Breast epithelium (tissue), 4 donors: ENCODE measurements at places on chromosomes 2 and 18. TPM values are rescaled to one million over a fixed set of nuclear protein-coding genes. Genes with fewer than 3 reads are reported as not detected.

RAB31 gene
- total RNA-seq: 110 TPM

B3GNT2 gene
- 39.5 TPM for total RNA-seq

TXNDC2 gene
- not detected for total RNA-seq

TEX44 gene
- total RNA-seq: not detected

- H3K4me3 ChIP-seq: no peak overlapping the region
- H3K36me3 ChIP-seq: no peaks in the 10 kb centered on the region
- H3K27ac ChIP-seq: no peak overlapping the region
- no peaks in the 10 kb centered on the region for H3K4me1 ChIP-seq
- H3K27me3 ChIP-seq: no peaks in the 10 kb centered on the region
Observed at GRCh38 chr2:101879466-101879865, 112.3 kb upstream of the IL1R2 start.

DNA sequence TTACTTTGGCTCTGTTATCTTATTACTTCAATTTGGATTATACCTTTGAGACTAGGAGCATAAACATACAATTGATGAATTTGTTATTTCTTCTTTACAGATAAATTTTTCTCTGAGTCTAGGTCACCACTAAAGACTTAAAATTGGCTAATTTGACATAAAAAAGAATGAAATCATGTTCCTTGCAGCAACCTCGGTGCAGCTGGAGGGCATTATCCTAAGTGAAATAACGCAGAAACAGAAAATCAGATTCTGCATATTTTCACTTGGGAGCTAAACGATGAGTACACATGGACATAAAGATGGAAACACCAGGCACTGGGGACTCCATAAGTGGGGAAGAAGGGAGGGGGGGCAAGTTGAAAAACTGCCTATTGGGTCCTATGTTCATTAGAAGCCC is 172.8 kb upstream of the SESTD1 start:
- no peaks in the 10 kb centered on the region for H3K27me3 ChIP-seq
- no peak for DNase-seq
- no peaks in the 10 kb centered on the region for H3K4me1 ChIP-seq
- H3K27ac ChIP-seq: no peak overlapping the region
- no peak overlapping the region for H3K4me3 ChIP-seq
- H3K36me3 ChIP-seq: no peaks in the 10 kb centered on the region

- DNase-seq: no peak
- H3K27me3 ChIP-seq: peaks cover 5% of the 10 kb centered on the region
- no peaks in the 10 kb centered on the region for H3K36me3 ChIP-seq
- no peak overlapping the region for H3K27ac ChIP-seq
Observed at GRCh38 chr2:1297372-1298159, 115.7 kb upstream of the TPO start.

DNA sequence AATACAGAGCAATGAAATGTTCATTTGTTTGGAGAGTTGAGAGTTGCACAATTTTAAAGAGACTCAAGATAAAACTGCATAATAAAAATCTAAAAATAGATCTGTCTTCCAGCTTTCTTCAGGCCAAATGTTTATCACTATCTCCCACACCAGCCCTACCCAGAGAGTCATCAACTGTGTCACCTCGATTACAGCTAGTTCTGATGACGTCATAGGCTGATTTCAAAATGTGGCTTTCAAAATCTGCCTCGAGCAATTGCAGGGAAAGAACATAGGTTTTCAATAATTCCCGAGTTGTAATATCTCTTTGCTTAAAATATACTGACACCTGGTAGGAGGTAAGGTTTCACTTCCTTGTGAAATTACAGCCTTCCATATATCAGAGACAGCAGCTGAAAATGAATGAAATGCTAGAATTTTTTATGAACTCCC is 677.6 kb upstream of the ID2 start:
- no peaks in the 10 kb centered on the region for H3K4me1 ChIP-seq
- no peak for DNase-seq
- H3K4me3 ChIP-seq: no peak overlapping the region
- peak overlapping the region; percentile 73 for H3K27ac ChIP-seq
- no peaks in the 10 kb centered on the region for H3K36me3 ChIP-seq
- H3K27me3 ChIP-seq: no peaks in the 10 kb centered on the region

- H3K36me3 ChIP-seq: no peaks in the 10 kb centered on the region
- H3K27ac ChIP-seq: peak overlapping the region; percentile 38
- no peak for DNase-seq
- H3K4me1 ChIP-seq: no peaks in the 10 kb centered on the region
- H3K4me3 ChIP-seq: peak overlapping the region; percentile 41
- no peaks in the 10 kb centered on the region for H3K27me3 ChIP-seq
Observed at GRCh38 chr2:104378853-104379374, 475.0 kb upstream of the POU3F3 start.

- H3K27me3 ChIP-seq: no peaks in the 10 kb centered on the region
- no peak overlapping the region for H3K27ac ChIP-seq
- H3K4me1 ChIP-seq: no peaks in the 10 kb centered on the region
- H3K36me3 ChIP-seq: no peaks in the 10 kb centered on the region
- DNase-seq: peak; percentile 44
- H3K4me3 ChIP-seq: no peak overlapping the region
Observed at GRCh38 chr2:206800506-206801417, 35.4 kb downstream of the FASTKD2 start.

- no peaks in the 10 kb centered on the region for H3K4me1 ChIP-seq
- no peak for DNase-seq
- no peak overlapping the region for H3K4me3 ChIP-seq
- H3K36me3 ChIP-seq: no peaks in the 10 kb centered on the region
Observed at GRCh38 chr2:163565192-163565591, 170.6 kb downstream of the FIGN start.

GRCh38 chr2:15792331-15792730 is 148.0 kb upstream of the MYCN start:
- H3K4me1 ChIP-seq: no peaks in the 10 kb centered on the region
- no peaks in the 10 kb centered on the region for H3K27me3 ChIP-seq
- no peak overlapping the region for H3K4me3 ChIP-seq

- no peak overlapping the region for H3K27ac ChIP-seq
- peak overlapping the region; percentile 39 for H3K4me3 ChIP-seq
- H3K27me3 ChIP-seq: peaks cover 73% of the 10 kb centered on the region
- no peak for DNase-seq
- peaks cover 18% of the 10 kb centered on the region for H3K4me1 ChIP-seq
- H3K36me3 ChIP-seq: no peaks in the 10 kb centered on the region
Observed at GRCh38 chr2:192194265-192194865, 368 bp downstream of the TMEFF2 start.
